ENCODE measurements at places on chromosomes 4 and X.

- DNase-seq = peak; percentile 37
Measured at GRCh38 chrX:115268421-115268820, 21.1 kb upstream of the LUZP4 start.

DNA sequence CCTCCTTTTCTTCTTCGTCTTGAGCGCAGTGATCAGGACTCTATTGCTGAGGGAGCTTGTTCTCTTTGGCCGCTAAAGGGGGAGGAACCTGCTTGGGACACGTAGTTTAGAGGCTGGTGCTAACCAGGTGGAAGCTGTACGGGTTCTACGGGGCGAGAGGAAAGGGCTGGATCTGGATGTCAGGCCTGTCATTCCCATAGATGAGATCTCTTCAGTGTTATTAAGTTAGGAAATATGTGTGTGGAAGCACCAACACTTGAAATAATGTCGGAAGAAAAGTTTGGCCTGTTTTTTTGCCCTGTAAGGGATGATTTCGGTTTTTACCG, 643 bp downstream of the SRP72 start:
- peak; percentile 52 for DNase-seq

DNA sequence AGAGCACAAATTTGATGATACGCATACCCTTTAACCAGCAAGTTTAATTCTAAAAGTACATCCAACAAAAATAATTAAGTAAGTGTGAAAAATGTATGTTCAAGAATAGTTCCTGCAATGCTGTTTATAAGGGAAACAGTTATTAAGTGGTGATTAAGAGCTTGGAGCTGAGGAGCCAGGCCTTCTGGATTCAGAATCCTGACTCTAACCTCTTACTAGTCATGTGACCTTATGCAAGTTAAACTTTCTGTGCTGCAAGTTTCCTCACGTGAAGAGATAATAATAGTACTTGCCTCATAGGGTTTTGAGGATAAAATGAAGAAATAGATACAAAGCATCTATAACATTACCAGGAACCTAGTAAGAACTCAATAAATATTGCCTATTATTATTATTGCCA, 77.7 kb downstream of the FAM13A start:
- peak; percentile 45 for DNase-seq

DNA sequence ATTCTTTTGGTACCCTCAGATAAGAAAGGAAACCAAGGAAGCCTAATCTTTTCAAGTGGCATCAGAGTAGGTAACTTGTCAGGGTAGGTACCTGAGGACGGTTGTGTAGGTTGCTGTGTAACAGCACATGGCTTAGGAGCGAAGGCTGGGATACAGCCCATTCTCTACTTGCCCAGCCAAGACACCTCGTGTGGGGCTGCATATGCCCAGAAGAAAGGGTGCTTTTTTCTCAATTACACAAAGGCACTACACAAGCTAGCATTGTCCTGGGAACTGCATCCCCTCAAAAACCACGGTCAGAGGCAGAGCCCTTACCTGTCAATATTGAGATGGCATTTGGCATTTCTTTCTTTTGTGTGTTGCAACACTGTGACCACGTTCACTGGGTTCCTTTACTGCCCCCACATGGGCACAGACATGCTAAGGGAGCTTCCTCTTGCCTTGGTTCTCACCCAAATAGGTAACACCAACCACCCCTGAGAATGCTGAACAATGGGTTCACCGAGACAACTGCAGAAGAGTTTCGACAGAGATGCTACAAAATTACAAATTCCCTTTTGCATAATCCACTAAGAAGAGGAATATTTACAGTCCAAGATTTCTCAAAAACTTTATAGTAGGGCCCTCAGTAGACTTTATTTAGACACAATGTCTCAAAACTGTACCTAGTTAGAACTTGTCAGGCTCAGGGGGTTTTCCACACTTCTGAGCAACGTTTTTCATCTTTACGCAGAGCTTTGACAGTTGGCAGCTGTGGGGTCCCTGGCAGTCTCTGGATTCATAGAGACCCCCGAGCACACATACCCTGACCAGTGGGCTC, 35.8 kb upstream of the TNIP3 start:
- no peak for DNase-seq

GRCh38 chr4:43425206-43425605, 532.7 kb downstream of the GRXCR1 start:
- peak; percentile 40 for DNase-seq

DNA sequence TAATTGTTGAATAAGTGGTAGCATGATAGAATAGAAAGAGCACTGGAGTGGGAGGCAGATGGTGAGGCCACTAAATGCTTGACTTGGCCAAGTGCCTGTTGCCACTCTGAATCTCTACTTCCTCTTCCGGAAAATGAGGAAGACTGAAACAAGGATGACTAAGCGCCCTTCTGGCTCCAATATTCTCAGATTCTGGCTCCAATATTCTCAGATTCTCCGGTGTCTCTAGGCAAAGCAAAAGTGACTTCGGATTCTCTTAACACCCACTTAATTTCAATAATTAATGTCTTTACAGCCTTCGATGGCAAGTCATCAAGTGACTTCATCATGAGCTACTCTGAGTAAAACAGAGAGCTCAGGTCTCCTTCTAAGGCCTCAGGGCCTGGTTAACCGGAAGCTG, 402.2 kb upstream of the FGF13 start:
- DNase-seq = no peak

GRCh38 chrX:36640232-36640631, 367.9 kb upstream of the FAM47C start:
- DNase-seq = no peak

DNA sequence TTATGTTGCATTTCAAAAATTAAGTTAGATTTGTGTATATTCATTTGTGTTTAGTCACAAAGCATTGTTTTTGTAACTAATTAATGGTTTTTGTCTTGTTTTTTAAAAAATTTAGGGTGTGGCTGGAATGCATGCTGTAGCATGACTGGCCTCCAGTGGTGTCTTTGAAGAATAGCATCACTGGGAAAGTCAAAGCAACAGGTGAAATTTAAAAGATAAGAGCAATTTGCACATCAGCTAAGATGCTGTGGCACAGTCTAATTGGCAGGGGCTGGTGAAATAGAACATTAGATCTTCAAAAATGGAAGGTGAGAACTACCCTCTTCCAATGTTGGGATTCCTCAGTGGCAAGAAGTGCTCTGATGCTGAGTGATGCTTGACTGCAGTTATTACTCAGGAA, 45.3 kb downstream of the ANK2 start:
- peak; percentile 39 for DNase-seq

- DNase-seq = no peak
Measured at GRCh38 chrX:17030092-17030491, 83.6 kb downstream of the REPS2 start.

DNA sequence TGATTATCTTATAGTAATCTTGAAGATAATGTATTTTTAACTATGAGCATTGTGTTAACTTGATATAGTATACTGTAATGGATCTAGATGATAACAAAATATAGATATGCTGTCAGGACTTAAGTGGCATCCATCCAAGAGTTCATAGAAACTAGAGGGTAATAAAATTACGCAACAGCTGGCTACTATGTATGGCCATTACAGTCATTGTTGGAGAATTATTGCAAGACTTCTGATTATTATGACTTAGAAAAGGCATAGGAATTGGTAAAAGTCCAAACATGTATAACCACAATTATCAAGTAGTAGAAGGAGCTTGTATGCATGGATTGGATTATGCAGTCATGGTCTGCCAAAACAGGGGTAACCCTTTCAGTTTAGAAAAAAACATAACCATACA, 9.5 kb downstream of the OGT start:
- no peak for DNase-seq

DNA sequence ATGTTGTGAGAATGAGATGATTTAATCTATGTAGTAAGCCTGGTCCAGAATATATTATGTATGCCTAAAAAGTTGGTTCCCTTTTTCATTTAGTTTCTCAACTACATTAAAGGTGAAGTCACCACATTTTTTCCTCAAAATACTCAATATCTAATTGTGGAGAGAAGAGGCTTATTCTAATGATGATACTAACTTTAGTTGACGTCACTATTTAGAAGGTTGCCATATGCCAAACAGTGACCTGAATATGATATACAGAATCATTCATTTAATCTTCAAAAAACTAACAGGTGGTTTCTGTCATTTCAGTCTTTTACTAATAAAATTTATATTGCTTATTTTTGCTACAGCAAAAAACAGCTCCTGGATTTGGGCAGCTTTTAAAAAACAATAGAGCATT, 480.7 kb upstream of the NWD2 start:
- DNase-seq = no peak

- DNase-seq = no peak
Measured at GRCh38 chrX:53257670-53258423, 23.5 kb downstream of the IQSEC2 start.

- no peak for DNase-seq
Measured at GRCh38 chrX:43985511-43985910, 12.3 kb upstream of the NDP start.

- no peak for DNase-seq
Measured at GRCh38 chr4:159177265-159178150, 74.6 kb downstream of the RAPGEF2 start.

Data from NCI-H82 (cell line).